Heart right ventricle (tissue), 16 donors: ENCODE measurements at places on chromosomes 16 and 17. TPM values are rescaled to one million over a fixed set of nuclear protein-coding genes. Genes with fewer than 3 reads are reported as not detected.

GRCh38 chr16:52561910-52562741 is 15.2 kb upstream of the TOX3 start:
- H3K4me1 ChIP-seq: no peaks in the 10 kb centered on the region
- no peaks in the 10 kb centered on the region for H3K27me3 ChIP-seq
- no peak overlapping the region for H3K4me3 ChIP-seq
- no peaks in the 10 kb centered on the region for H3K36me3 ChIP-seq
- H3K27ac ChIP-seq: no peak overlapping the region

GRCh38 chr17:43334738-43335402 is 63.9 kb upstream of the ARL4D start:
- peaks cover 18% of the 10 kb centered on the region for H3K4me1 ChIP-seq
- DNase-seq: no peak
- H3K36me3 ChIP-seq: no peaks in the 10 kb centered on the region
- H3K4me3 ChIP-seq: no peak overlapping the region

GRCh38 chr17:10772425-10773380 is 31.2 kb downstream of the TMEM238L start:
- H3K4me3 ChIP-seq: no peak overlapping the region
- no peak overlapping the region for H3K27ac ChIP-seq
- no peaks in the 10 kb centered on the region for H3K36me3 ChIP-seq
- no peaks in the 10 kb centered on the region for H3K4me1 ChIP-seq
- DNase-seq: no peak
- H3K27me3 ChIP-seq: no peaks in the 10 kb centered on the region

IL17C gene
- total RNA-seq: not detected

GRCh38 chr16:85126394-85126704 is 14.1 kb upstream of the CIBAR2 start:
- H3K4me3 ChIP-seq: no peak overlapping the region
- H3K27ac ChIP-seq: peak overlapping the region; percentile 60
- no peaks in the 10 kb centered on the region for H3K27me3 ChIP-seq
- H3K4me1 ChIP-seq: peaks cover 63% of the 10 kb centered on the region
- DNase-seq: no peak

DNA sequence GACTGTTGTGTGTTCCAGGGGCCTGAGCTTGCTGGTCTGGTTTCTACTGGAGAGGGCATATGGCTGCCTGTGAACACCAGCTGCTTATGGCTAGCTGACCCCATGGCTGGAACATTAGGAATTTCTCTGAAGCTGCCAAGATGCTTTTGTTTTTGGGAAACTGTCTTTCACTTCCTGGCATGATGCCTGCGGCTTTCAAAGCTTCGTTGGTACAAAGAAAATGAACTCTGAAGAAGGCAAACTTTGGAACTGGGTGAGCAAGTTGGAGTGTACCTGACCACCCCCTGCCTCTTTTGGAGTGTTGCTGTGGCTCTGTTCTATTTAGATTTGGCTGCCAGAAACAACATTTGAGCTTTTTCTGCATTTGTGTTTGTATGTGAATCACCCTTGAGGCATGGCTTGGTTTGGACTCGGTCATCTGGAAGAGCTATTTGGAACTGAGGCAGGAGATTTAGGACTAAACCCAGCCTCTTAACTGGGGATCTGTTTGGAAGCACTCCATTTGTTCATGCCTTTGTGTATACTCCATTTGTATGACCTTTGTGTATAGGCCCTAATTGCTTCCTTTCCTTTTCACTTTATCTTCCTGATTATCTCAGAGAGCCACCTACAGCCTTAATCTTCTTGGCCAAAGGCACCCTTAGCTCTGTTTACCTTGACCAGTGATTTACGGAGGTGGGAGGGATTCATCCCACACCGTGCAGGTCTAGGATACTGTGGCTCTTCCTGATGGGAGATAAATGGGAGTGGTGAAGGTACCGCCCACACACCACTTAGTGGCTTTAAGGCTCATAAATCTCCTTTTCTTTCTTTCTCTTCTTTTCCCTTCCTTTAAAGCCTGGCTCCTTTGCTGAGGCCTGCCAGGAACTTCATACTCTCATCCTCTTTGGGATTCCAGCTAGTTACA is 7.3 kb upstream of the CPHXL start:
- H3K36me3 ChIP-seq: no peaks in the 10 kb centered on the region
- no peak overlapping the region for H3K4me3 ChIP-seq
- H3K27me3 ChIP-seq: no peaks in the 10 kb centered on the region

TMEM238L gene
- not detected for total RNA-seq

DNA sequence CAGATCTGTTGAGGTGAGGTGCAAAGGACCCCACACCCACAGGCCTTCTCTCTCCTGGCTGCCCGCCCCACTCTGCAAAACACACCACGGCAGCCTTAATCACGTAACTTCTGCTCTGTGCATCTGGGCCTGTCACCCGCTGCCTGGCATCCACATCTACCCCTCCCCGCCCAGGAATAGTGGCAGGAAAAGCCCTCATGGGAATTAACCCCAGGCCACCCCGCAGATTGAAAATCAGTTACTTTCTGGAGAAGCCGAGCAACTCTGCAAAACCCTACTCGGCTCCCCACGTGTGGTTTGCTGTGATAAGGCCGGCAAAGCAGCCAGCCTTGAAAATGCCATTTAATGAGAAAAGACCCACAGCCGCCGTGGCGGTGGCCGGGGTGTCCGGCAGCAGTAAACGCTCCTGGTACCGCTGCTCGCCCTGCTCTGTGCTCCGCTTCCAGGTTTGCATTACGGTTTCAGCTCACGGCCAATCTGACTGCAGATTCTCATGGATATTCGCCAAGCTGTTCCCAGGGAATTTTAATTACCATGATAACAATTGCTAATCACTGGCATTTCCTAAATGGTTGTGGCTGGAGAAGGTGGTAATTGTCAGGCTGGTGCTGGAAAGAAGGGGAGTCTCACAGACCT is 78.0 kb upstream of the DOC2B start:
- peaks cover 27% of the 10 kb centered on the region for H3K4me1 ChIP-seq
- no peak for DNase-seq
- no peaks in the 10 kb centered on the region for H3K27me3 ChIP-seq
- H3K4me3 ChIP-seq: no peak overlapping the region
- no peak overlapping the region for H3K27ac ChIP-seq

DNA sequence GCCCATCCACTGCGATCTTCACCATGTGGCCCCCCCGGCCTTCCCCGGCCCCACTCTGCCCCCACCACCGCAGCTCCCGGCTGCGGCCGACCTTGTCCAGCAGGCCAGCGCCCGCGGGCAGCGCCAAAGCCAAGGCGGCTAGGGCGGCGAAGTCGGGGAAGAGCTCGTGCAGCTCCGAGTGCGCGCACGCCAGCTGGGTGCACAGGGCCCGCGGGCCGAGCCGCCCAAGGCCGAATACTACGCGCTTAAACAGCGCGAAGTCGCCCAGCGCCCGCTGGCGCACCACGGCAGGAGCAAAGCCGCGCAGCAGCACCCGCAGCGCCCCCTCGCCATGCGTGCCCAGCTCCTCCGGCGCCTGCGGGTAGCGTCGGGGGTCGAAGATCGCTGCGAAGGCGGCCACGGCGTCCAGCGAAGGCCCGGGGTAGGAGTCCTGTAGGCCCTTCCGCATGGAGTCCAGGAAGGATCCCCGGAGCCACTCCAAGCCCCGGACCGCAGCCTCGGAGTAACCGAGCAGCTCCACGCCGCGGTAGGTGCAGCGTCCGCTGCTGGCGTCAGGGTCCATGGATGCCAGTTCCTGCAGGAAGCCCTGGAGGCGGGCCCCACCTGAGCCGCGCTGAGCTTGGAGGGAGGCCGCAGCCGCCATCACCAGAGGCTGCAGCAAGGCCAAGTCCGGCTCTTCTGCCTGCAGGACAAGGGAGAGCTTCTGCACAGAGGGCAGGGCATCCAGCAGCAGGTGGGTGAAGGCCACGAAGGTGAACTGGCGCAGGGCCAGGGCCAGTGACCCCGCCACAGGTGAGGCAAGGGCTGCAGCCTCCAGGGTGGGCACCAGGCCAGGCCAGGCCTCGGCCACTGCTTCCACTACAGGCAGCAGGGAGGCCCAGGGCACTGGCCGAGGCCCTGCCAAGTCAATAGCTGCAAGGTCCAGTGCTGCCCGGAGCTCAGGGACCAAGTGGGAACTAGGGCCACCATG is 10.3 kb downstream of the C17orf113 start:
- peaks cover 19% of the 10 kb centered on the region for H3K27me3 ChIP-seq
- peak overlapping the region; percentile 25 for H3K4me3 ChIP-seq
- no peak overlapping the region for H3K27ac ChIP-seq

CCDC200 gene
- total RNA-seq: not detected
